ENCODE measurements at places on chromosomes 6 and 20.

- DNase-seq: no peak
Measured at GRCh38 chr6:141488488-141488887, 644.2 kb upstream of the GJE1 start.

DNA sequence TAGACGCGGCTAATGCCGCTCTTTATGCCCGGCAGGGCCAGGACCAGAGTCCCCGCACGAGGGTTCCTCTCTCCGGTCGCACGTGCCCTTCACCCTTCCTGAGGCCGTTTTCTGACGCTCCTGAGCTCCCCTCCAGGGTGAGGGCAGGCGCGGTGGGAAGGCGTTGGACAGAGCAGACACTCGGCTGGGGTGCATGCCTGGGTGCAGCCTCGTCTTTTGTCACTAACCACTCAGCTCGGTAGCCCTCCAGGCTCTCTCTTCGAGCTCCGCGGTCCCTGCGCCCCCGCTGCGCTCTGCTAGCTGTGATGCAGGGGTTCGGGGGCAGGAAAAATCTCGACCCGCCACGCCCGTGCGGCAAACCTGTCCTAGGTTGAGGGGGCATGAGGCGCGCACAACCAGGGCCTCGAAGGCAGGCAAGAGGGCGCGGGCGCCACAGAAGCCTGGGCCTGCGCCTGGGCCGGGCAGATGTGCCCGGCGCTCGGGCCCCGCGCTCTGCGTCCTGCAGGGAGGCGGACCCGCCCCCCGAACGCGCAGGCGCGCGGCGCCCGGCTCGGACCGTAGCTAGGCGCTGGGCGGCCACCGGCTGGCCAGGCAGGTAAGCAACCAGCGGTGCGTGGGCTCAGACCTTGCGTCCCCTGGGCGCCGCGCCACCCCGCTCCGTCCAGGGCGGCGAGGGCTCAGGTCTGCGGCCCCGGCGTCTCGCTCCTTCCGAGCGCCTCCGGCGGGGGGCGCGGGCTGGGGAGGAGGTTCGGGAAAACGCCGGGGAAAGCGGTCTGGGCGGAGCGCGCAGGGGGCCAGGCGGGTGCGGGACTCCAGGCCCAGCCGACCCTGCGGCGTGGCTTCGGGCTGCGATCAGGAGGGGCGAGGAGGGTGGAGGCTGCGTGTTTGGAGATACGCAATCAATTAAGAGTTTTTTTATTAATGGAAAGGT is at the start of gene L3MBTL1:
L3MBTL1 (plus strand) TSS at position 548 of the 931 bp plus-strand sequence. CDS start 5,807 bp downstream, outside the sequence.
- no peak for DNase-seq

DNA sequence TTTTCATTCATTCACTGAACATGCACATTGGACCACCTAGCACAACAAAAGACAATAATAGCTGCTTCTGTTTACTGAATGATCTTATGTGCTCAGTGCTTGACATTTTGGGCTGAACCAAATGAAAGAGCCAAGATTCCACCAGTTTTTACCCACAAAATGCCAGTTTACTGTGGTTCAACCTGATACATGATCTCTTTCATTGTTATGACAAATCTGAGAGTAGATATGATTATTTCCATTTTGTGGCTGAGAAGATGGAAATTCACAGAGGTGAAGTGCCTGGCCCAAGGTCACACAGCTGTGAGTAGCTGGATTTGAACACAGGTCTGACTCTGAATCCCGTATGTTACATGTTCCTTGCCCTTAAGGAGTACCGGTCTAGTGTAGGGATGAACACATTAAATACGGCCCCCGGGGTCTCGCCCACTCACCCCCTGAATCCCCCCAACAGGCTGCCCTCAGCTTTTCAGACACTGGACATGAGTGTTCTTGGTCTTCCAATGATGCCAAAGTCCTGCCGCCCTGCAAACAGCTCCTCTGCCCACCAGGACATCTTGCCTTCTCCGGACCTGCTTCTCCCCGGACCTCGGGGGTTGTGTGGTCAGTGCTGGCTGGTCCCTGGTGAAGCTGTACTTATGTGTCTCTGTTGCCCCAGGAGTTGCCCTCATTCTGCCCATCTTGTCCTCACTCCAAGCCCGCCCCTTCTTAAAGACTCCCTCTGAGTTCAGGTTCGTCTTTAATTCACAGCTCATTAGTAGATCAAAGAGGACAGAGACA is 58.6 kb upstream of the SLC32A1 start:
- DNase-seq: no peak

- no peak for DNase-seq
Measured at GRCh38 chr20:11797156-11797555, 120.5 kb upstream of the BTBD3 start.

DNA sequence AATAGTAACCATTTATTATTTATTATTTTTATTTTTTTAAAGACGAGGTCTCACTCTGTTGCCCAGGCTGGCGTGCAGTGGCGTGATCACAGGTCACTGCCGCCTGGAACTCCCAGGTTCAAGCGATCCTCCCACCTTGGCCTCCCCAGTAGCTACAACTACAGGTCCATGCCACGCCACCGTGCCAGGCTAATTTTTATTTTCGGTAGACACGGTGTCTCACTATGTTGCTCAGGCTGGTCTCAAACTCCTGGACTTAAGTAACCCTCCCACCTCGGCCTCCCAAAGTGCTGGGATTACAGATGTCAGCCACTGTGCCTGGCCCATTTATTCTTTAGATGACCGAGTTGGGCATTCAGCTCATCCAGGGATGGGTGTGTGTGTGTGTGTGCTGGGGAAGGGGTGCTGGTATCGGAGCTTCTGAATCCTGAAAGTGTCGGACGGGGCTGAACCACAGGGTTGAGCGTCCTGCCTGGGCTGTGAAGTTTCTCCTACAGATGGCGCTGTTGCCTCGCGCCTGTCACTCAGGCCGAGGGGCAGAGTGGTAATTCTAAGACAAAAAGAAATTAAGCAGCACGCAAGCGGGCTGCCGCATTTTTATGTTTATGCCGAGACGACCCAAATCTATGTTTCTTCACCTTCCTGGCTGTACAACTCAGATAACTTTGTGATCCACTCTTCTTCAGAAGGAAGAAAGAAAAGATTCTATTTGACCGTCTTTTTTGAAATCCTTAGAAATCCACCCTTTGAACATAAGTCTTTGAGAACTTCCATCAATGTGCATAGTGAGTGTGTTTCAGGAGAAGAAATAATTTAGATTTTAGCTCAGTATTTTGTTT is 252.8 kb downstream of the CDH26 start:
- peak; percentile 20 for DNase-seq

Measured in T follicular helper cell (primary cell).